Activated T-helper 1 cell treated with anti-CD3 and anti-CD28 coated beads, Interleukin-2, amount 50 U/mL, for 16 hours (primary cell): ENCODE measurements at places on chromosomes 6 and 20.

GRCh38 chr6:10736731-10737130 lies 10.9 kb upstream of the TMEM14B start:
- DNase-seq, result no peak

GRCh38 chr6:136775081-136775480 lies 17.2 kb downstream of the MAP3K5 start:
- DNase-seq, result no peak

DNA sequence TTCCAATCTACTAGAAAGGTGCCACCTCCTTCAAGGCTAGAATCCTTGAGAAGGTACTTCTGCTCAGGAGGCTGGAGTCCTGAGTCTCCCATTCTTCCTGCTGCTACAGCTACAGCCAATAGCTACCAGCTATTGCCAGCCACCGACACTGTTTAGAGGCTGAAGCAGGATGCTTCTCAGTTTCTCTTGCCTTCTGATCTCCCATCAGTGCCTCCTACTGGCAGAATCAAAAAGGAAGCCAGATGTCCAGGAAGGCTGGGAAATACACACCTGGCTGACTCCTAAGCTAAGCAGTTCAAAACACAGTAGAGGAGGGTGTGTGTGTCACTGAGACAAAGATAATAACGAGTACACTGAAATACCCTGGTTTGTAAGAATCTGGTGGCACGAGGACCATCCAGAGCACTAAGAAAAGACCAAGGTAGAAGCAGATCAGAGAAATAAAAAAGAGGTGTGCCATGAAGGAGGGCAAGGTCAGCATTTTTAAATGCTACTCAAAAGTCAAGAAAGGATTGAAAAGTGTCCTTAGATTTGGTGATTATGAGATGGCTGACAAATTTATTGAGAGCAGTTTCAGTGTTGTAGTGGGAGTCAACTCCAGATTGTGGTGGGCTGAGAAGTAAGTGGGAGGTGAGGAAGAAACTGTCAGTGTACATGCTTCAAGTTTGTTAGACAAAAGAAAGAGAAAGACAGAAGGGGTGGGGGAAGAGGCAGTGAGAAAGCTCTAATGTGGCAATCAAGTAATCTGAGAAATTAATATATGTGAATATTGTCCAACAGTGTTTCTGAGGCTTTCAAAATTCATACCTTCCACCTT lies 2.3 kb upstream of the HLA-DMA start:
- no peak for DNase-seq

- no peak for DNase-seq
These were observed 308.4 kb upstream of the GJE1 start for GRCh38 chr6:141824350-141824749.

DNA sequence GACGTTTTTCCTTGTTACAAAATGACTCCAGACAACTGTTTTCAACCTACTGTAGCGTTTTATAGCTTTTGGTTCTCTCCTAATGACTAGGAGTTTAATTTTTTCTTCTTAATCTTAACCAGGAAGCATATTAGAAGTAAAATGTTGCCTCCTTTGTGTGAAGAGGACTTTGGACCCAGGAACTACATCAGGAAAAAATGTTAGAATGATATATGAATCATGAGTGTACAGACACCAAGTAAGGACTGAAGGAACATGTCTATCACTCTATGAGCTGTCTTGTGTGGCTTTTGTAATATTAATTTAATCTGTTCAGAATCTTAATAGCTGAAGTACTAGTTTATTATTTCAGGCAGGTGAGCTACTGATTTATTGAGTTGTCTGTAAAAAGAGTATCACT lies 71.0 kb upstream of the MARCKS start:
- DNase-seq, result no peak

- DNase-seq, result no peak
These were observed 154.5 kb downstream of the CFAP61 start for GRCh38 chr20:20206788-20207187.

DNA sequence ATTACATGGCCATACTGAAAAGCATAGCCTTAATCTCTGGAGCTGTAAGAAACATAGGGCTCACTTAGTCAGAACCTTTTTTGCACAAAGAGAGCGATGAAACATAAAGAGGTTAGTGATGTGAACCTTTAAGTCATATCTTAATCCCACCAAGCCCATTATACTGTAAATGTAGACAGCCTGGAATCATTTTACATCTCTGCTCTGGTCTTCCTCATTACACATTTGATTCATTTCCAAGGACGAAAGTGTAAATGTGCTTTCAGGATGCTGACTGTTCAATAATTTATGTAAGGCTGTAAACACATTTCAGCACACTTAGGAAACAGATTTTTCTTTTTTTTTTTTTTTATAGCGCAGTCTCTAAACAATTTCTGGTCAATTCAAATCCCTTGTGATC lies 131.3 kb upstream of the B3GAT2 start:
- no peak for DNase-seq

DNA sequence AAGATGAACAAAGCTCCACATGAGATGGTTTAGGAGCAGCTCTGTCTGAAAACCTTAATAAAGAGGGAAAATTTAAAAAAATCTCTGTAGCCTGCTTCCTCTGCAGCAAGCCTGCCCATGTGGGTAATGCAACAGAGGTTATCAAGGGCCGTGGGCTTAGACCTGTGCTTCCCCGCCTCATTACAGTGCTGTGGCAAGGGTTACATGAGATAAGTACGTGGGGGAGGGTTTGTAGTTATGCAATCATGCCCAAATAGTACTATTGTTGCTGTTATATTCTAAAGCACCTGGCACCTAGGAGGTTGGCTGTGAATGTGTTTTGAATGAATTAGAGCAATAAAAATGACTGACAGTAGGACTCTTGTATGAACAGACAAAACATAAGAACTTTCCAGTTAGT lies 68.3 kb downstream of the PKHD1 start:
- DNase-seq, result no peak

DNA sequence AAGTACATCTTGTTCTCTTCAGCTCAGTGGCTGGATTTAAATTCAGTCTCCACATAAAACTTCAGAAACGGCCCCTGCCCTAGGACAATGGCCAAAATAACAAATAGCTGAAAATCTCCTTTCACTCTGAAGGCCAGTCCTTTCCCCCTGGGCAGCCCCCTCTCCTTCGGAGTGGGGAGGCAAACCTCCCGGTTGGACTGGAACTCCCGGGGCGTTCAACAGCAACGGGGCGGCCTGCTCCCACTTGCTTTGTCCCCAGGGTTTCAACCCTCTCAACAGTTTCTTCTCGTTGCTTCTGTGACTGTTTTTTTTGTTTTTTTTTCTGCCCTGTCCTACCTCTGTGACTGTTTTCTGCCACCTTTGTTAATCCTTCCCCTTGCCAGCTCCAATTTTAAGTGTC lies 102.6 kb upstream of the DUSP22 start:
- DNase-seq, result no peak

GRCh38 chr6:93243231-93243778 lies 176.1 kb downstream of the EPHA7 start:
- DNase-seq, result no peak

DNA sequence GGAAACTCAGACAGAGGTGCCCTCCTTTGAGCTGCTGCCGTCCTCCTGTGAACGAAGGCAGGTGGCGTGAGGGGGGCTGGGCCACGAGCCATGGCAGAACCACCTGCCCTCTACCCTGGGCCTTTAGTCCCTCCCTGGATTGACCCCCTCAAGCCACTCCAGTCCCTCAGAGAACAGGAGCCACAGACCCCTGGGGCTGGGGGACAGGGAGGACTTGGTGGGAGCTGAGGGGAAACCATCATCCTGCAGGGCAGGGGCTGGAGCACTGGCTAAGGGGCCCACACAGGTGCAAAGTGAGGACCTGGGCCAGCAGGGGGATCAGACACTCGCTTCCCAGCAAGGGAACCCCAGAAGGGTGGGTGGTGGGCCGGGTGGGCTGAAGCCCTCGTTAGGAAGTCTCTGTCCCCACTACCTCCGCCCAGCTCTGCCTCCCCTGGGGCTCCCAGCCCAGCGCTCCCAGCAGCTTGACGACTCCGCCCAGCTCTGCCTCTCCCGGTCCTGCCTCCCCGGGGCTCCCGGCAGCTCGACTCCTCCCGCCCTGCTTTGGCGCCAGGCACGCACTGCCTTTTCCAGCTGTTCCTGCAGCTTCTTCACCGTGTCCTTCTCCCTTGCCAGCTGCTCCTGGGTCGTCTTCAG lies 44.4 kb downstream of the DSTN start:
- no peak for DNase-seq

DNA sequence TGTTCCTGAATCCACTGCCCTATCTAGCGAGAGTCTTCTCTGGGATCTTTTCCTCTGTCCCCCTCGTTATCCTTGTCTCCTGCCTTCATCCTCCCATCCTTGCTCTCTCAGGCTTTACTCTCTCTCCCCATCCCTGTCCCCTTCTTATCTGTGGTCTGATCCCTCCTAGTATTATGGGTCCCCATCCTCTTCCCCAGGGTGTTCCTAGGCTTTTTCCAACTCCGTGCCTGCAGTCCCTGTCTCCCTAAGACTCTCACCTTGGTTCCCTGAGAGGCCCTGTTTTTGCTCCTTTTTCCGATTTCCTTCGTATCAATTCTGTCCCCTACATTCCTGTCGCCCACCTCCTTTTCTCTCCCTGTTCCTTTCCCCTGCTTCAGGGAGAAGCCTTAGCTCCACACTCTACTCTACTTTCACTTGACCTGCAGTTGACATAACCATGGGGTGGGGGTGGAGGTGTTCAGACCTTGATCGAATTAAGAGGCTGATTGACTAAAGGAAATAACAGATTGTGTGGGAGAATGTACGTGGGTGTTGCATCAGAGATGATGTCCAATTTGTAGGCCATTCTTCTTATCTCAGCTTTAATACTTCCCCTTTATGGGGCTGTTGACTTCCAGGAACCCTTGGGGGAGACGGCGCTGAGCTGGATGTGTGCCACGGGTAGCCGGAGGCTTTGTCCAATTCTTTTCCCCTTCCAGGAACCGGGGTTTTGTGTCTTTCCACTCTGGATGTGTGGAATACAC lies 905 bp downstream of the PPARD start:
- DNase-seq, result no peak

- no peak for DNase-seq
These were observed 20.2 kb downstream of the ADNP start for GRCh38 chr20:50911030-50911429.

DNA sequence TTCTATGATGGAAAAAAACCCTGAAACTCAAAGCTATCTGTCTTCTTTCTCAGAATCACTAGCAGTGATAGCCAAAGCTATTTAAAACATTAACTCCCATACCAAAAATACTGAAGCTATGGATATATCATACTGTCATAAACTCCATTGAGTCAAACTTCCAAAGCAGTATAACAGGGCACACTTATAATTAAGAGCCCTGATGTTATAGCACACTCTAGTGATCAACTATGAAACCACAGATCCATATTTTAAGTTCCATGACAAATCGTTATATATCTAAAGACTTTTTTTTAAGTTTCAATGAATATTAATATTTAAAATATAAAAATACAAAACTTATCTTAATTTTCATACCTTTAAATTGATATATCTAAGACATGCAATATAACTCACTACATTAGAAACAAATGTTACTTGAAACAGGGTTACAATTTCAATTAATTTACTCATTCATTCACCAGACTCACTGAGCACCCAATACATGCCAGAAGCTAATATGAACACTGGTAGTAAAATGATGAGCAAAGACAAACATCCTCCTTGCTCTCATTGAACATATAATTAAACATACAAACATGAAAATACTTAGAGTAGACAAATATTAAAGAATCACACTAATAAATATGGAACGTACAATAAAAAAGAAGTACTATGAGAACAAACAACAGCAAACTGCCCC lies 69.3 kb downstream of the IBTK start:
- no peak for DNase-seq

- DNase-seq, result no peak
These were observed 533.3 kb downstream of the HACE1 start for GRCh38 chr6:104326173-104327001.

DNA sequence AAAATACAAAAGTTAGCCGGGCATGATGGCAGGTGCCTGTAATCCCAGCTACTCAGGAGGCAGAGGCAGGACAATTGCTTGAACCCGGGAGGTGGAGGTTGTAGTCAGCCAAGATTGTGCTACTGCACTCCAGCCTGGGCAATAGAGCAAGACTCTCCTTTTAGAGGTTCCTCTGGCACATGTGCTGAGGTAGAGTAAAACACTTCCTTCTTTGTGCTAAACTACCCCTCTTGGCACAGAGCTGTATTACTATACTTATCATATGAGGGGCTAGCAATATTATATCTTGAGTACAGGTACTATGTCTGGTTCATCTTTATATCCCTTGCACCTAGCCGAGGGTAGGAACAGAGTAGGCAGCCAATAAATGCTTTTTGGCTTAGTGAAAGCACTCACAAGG lies 40.2 kb upstream of the SAMHD1 start:
- no peak for DNase-seq

DNA sequence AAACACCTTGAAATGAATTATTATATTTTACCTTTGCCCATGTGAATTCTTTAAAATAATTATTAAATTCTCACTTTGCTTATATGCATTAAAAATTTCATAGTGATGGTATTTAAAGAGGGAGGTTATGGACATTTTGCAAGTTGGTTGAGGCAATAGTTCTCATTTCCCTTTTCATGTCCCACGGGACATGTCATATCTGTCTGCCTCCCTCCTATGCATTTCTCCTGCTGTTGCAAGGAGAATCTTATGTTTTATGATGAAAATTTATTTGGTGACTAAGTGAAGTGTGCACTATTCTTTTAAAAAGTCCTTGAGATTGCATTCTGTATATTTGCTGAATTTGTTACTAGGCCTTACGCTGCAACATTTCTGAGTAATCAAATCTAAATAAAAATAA lies 67.2 kb downstream of the UTRN start:
- DNase-seq, result no peak

DNA sequence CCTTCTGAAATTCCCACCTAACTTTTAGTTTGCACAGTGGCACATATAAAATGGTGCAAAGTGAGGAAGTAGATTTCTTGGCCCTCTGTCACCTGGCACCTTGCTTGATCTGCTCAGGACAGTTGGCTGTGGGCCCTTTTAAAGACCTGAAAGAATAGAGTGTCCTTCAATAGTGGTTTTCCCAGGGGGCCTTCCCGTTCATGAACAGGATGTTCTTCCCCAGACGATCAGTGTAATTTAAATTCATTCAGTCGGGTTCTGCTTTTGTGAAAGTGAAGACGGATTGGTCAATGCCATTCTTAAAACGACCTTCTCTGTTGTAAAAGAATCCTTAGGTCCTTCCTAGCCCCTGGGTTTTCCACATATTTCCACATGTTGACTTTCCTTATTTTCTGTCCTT lies 178.5 kb downstream of the SASH1 start:
- no peak for DNase-seq

GRCh38 chr6:7859591-7859990 lies 51.0 kb downstream of the TXNDC5 start:
- DNase-seq, result no peak
